ENCODE measurements at places on chromosomes 1 and 21.
A peak's percentile ranks its signal among the peaks of the same experiment; 100 is the strongest.

GRCh38 chr1:213820362-213821149 is 167.2 kb upstream of the PROX1 start:
- no peak for DNase-seq

DNA sequence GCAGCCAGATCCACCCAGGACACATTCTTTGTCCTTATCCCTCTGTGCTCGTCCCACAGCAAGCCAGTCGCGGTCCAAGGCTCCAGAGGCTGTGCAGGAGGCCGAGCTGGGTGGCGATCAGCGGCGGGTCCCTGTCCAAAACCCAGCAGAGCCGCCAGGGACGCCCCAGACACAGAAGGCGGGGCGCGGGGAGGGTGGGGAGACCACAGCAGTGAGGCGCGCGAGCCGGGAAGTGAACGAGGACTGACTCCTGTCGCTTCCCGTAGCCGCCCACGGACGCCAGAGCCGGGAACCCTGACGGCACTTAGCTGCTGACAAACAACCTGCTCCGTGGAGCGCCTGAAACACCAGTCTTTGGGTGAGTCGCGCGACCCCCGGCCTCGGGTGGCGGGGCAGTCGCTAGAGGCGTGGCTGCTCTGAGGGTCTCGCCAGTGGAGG is at the start of gene LGALS8:
TSS of gene LGALS8 (plus strand) at position 279 of the 438 bp plus-strand sequence. CDS start 2,089 bp downstream, outside the sequence.
- peak; percentile 67 for DNase-seq

DNA sequence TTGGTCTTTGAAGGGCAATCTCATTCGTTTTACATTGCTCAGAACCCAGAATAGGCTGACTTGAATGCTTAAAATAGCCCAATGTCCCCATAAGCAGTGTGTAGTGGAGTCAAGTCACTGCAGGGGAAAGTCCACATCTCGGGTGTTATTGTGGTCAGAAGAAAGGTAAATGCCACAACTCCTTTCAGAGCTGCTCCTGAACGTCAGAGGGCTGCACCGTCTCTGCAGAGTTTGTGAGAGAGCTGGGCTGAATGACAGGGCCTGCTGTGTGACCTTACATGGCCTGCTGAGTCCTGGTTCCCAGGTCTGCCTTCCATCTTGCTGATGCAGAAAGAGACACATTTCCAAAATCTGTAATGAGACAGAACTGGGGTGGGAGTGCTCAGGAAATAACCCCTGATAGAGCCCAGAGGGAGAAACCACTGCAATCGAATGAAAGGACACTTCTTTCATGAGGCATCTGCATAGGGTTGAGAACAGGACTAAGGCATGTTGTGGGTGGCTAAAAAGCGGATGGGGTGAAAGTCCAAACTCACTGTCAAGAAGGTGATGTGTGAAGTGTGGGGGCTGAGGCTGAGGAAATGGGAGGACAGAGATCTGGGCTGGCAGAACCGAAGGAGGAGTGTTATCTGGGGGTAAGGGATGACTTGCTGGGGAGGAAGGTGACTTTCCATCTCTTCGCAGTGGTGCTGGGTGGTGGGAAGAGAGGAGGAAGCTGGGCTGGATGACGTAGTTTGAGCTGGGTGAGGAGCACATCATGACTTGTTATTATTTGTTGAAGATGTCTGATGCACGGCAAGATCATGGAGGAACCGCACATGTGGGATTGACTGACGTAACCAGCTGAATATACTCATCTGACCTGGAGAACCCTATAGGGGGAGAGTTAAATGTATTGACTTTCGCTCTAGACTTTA is 33.7 kb downstream of the XCL2 start:
- DNase-seq: no peak

DNA sequence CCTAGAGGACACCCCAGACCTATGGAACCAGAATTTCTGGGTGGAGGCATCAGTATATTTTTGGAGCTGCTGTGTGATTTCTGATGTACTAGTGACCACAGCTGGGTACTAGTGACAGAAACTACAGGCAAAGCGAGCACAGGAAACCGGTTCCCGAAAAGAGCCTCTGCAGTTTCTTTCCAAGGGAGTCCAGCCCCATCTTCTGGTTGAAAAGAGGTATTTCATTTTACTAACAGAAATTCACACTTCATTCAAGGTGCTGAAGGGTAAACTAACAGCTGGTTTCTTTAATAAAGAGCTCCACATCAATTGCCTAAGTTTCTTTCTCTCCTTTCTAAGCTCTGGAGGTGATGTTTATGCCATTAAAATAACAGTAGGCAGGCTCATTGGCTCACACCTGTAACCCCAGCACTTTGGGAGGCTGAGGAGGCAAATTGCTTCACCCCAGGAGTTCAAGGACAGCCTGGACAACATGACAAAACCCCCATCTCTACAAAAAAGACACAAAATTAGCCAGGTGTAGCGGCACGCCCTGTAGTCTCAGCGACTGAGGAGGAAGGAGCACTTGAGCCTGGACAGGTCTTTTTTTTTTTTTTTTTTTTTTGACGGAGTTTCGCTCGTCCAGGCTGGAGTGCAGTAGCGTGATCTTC is 22.0 kb downstream of the THAP3 start:
- DNase-seq: no peak

DNA sequence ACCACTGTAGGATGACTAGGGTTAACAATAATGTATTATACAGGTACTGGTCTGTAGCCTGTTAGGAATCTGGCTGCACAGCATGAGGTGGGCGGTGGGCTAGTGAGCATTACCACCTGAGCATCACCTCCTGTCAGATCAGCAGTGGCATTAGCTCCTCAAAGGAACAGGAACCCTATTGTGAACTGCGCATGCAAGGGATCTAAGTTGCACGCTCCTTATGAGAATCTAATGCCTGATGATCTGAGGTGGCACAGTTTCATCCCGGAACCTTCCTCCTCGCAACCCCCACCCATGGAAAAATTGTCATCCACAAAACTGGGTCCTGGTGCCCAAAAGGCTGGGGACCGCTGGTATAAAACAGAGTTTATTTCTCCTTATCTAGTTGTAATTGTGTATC is 147.6 kb downstream of the FGGY start:
- DNase-seq: no peak

DNA sequence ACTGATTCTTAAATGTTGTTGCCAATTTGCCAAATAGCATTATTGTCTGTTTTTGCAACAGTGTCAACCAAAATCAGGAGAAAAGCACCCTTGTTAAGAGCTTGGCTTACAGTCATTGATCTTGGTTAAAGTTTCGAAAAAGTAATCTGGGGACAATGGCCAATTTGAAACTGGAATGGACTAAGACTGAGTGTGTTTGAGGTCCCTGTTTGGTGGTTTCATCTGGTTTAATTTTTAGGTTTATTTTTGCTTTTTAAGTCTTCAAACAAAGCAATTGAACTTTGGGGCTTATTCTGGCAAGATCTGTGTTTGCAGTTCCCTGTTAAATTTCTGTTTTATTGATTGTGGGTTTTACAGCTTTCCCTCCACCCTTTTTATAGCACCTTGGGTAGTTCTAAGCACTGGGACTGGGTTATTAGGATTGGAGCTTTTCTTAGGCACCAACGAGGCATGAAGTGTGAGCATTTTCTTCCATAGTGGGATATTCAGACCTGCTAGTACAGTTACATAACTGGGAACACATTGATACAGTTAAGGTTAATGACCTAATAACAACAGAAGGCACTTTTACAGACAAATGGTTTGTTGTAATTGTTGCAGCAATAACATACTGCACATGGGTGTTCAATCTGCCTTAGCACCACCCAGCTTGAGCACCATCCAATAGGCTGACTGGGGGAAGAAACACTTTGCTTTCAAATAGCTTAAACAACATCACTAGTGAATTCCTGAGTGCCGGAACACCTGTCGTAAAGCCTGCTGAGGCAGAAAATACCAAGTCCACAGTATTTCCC is 40.6 kb upstream of the MAP10 start:
- DNase-seq: no peak

GRCh38 chr1:42833981-42834380 is 12.4 kb upstream of the ZNF691 start:
- DNase-seq: no peak

DNA sequence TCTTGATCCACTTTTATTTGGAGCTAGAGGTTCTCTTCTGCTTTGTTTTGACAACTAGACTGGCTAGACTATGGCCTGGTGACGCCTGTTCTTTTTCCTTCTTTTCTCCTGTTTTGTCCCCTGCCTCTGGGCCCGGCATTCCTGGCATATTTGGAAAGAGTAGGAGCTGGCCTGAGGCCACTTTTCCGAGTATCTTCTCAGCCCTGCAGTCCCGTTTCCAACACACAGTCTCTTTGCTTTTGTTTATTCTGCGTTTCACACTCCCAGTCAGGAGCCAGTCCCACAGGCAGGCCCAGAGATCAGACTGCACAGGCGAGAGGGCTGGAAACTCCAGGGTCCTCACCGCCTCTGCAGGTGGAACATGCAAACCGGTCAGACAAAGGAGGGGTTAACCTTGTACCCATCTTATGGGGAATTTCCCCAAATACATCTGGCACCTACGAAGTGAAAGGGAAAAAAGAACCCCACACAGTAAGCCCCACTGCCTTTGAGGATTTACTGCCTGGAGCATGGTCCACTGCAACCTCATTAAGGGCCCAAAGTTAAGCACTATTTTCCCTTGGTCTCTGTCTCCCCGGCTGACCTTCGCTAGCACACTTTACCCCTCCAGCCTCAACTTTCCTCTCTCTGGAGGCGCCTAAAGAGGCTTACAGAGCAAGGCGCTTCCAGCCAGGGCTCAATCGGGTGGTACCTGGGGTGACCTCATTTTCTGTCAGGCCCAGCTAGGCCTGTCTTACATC is 141.1 kb downstream of the TOMM20 start:
- no peak for DNase-seq

GRCh38 chr1:158199849-158200248 is 19.2 kb downstream of the CD1D start:
- no peak for DNase-seq

DNA sequence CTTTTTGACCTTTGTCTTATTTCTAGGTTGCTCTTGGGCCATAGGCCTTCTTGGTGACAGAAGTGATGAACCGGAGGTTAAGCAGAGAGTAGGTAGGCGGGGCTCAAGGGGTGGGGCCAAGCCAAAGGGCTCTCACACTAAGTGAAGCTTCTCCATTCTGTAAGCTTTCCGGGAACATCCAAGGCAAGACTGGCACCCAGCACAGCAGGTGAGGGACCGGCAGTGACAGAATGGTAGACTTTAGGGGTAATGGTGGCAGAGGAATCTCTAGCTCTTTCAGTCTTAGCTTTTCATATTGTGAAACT is at the start of gene TNFAIP8L2:
TSS of gene TNFAIP8L2 (plus strand) at position 135 of the 305 bp plus-strand sequence. CDS start 2,049 bp downstream, outside the sequence.
- peak; percentile 45 for DNase-seq

GRCh38 chr1:2391931-2392509 is 379 bp downstream of the RER1 start:
- no peak for DNase-seq

DNA sequence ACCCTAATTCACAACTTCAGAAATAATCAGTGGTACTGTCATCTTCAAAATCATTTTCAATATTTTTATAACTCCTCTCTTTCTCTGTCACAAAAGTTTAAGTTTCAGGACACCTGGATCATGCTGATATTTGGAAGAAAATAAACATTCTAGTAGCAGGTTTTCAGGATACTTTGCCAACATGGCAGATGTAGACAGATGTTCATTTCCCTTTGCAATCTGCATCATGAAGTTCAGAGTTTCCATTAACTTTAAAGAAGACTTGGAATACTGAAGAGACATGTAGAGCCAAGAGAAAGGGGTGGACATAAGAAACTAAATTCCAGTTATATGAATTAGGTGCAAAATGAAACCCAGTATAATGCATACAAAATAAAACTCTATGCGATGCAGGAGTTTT is 218.1 kb downstream of the USH2A start:
- DNase-seq: no peak

- DNase-seq: no peak
Observed at GRCh38 chr21:35319684-35320283, 270.7 kb upstream of the RUNX1 start.

- DNase-seq: no peak
Observed at GRCh38 chr1:192766009-192766625, 42.7 kb upstream of the RGS2 start.

GRCh38 chr1:54987919-54988705 is 7.7 kb downstream of the TMEM61 start:
- DNase-seq: no peak

DNA sequence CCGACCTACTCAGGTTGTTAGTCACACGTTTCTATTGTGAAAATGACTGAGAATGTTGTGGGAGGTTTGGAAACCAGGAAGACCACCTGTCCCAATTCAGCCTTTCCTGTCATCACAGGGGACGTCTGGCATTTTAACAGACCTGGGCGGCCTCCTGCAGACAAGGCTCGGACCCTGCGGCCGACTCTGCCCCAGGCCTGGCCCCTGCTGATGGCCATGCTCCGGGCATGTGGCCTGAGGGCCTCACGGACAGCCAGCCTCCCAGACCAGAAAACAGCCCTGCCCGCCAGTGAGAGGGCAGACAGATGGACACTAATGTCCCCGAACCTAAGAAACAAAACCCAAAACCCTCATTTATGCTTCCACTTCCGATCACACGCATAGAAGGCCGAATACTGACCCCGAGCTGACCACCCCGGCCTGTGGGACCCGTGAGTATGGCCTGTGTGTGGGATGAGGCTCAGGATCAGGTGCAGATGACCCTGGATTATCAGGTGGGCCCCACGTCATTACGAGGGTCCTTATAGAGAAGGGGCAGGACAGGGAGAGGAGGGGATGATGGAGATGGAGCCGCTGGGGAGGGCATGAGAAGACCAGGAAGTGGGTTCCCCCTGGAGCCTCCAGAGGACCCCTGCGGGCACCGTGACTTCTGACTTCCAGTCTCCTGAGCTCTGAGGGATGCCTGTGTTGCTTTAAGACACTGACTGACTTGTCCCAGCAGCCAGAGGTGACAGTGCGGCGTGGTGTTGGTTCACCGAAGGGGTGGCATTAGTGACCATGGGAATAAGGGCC is 9.6 kb downstream of the COL18A1 start:
- DNase-seq: no peak

GRCh38 chr1:98322966-98323365 is 338.6 kb upstream of the SNX7 start:
- no peak for DNase-seq

GRCh38 chr21:29708401-29708800 is 231.4 kb downstream of the GRIK1 start:
- no peak for DNase-seq

- DNase-seq: no peak
Observed at GRCh38 chr1:199102239-199102638, 463.4 kb downstream of the PTPRC start.

DNA sequence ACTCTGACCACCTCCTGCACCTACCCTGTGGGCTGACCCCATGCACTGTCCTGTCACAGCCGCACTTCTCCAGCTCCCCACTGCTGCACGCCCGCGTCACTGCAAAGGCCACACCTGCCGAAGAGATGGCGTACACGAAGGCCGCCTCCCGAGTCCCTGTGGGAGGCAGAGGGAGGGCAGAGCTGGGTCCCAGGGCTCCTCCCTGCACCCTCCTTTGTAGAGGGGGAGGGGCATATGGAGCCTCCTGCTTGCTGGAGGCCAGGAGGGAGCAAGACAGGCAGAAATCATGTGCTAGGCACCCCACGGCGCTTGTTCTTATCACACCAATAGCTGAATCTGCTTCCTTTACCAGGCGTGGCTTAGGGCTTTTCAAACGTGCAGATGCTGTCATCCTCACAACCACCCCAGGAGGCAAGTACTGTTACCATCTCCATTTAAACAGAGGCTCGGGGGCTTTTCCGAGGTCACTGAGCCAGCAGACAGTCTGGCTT is 21.4 kb downstream of the WNT4 start:
- DNase-seq: no peak

Data from stimulated activated CD8-positive, alpha-beta memory T cell treated with anti-CD3 and anti-CD28 coated beads, Interleukin-2, amount 100 ng/mL, for 1 hour (primary cell).